ENCODE measurements at places on chromosomes 13 and 19. TPM values are rescaled to one million over a fixed set of nuclear protein-coding genes. Genes with fewer than 3 reads are reported as not detected.
A peak's percentile ranks its signal among the peaks of the same experiment; 100 is the strongest.

- DNase-seq: peak; percentile 63
Measured at GRCh38 chr19:31448221-31448657, 99.0 kb upstream of the TSHZ3 start.

Gene ZNF439
- total RNA-seq: not detected

Gene MISP
- total RNA-seq: 0.13 TPM

Gene ZSCAN1
- not detected for total RNA-seq

DNA sequence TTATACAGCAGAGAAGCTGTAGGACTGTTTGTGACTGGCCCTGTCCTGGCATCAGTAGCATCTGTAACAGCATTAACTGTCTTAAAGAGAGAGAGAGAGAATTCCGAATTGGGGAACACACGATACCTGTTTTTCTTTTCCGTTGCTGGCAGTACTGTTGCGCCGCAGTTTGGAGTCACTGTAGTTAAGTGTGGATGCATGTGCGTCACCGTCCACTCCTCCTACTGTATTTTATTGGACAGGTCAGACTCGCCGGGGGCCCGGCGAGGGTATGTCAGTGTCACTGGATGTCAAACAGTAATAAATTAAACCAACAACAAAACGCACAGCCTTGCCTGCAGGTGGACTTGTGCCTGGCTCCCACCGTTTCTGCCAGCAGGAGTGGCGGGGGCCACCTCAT is 27.3 kb upstream of the LDLR start:
- DNase-seq: no peak

DNA sequence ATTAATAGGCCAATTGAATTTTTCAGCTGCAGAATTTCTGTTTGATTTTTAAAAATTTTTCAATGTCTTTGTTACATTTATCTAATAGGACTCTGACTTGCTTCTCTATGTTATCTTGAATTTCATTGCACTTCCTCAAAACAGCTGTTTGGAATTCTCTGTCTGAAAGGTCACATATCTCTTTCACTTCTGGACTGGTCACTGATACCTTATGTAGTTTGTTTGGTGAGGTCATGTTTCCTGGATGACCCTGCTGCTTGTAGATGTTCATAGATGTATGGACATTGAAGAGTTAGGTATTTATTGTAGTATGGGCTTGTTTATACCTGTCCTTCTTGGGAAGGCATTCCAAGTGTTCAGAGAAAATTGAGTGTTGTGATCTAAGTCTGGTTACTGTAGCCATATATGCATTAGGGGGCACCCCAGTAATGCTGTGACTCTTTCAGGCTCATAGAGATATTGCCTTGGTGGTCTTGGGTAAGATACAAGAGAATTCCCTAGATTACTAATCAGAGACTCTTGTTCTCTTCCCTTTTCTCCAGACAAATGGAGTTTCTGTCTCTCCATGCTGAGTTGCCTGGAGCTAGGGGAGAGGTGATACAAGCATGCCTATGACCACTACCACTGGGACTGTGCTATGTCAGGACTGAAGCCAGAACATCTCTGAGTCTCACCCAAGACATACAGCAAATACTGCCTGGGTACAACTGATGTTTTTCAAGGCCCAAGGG is 27.8 kb downstream of the RFC3 start:
- no peak for DNase-seq

DNA sequence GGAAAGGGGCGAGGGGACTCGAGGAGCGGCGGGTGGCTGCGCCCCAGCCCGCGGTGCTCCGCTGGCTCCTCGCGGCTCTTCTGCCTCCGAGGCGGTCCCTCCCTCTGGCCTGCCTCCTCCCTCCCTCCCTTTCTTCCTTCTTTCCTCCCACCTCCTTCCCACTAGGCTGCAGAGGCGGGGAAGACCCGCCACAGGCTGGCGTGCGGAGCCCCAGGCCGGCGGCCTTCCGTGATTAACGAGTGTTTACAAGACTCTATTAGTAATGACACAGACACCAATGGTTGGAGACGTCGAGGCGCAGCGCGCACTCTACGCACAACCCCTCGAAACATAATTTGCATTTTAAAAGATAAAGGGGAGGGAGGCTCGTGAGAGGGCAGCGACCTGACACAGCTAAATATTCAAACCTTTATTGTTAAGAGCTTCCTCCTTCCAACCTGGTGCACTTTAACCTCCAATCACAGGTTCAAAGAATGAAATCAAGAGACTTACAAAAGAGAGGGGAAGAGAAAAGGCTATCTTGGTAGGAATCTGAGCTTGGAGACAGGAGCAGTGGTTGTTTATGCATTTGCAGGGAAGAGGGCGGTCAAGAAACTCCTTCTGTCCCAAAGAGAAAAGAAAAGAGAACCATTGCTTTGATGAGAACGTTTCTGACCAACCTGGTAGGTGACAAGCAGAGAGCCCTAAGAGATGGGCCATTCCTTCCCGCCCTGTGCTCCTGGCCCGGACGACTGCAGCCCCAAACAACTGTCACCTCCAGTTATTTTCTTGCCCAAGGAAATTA is at the start of gene CDX2:
Gene CDX2 (minus strand): TSS at position 234 of the 784 bp plus-strand sequence. CDS start 309 bp downstream, outside the sequence.
- no peak for DNase-seq

GRCh38 chr19:27774827-27775226 is 1438.1 kb downstream of the UQCRFS1 start:
- peak; percentile 35 for DNase-seq

DNA sequence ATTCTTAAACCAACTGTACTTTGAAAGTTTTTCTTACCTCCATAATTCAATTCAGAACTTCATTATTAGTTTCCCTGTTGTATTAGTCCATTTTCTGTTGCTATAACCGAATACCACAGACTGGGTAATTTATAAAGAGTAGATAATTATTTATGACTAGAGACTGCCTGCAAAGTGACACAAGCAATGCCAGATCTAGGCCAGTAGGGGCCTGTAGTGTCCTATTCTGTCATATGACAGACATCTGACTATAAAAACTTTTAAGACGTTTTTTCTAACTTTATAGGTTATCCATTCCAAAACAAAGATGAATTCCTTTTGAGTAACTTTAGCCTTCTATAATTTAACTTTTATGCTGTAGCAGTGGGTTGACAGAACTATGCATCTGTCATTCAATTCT is 2783.8 kb downstream of the PCDH9 start:
- no peak for DNase-seq

- no peak for DNase-seq
Measured at GRCh38 chr13:22569811-22570210, 611.0 kb upstream of the SGCG start.

DNA sequence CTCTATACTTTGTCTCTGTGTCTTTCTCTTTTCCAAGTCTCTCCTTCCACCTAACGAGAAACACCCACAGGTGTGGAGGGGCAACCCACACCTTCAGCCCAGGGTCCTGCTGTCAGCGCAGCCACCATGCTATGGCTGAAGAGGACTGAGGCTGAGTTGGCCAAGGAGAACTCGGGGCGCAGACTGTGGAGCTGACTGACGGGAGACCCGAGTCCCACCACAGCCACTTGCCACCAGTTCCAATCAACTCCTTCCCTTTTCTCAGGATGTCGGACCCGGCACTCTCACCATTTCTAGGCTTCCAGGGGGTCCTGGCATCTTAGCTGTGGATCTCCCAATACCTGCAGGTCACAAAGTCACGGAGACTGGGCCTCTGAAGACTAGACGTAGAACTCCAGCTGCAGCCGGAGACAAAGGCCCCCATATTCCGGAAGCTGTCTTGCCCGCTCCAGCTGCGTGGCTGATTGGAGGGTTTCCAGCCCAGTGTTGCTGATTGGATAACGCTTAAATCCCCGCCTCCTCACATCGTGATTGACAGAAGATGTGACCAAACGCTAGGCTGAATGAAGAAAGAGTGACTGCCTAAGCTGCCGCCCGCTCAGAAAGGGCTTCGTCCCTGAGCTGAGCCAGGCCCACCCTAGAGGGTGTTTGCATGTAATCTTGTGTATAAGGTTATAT is 63.6 kb downstream of the ZNF429 start:
- no peak for DNase-seq

- DNase-seq: no peak
Measured at GRCh38 chr13:76773448-76774094, 112.6 kb downstream of the KCTD12 start.

Gene NCAN
- total RNA-seq: 0.03 TPM

DNA sequence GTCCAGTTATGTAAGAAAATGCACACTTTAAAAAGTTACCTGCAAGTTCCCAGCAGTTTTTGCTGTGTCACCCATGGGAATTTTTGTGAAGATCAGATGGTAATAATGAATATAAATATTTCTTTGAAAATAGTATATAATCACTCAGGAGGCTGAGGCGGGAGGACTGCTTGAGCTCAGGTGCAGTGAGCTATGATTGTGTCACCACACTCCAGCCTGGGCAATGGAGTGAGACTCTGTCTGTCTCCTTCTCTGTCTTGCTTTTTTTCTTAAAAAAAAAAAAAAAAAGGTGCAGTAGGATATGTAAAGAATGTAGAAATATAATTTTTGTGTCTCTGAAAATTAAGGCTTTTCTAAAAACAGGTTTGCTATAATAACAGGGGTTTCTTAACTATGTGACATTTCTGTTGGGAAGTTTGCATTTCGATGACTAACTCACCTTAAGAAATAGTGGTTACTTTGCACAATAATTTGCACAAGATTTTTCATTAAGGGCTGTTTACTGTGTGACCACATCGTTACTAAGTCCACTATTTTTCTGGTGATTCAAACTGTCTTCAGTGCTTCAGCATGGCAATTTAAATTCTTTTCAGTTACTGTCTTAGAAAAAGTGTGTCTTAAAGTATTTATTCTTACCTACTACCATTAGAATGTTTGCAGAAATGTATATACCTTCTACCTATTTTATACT is 37.3 kb downstream of the DNAJC3 start:
- DNase-seq: peak; percentile 74

Gene KCNC3
- total RNA-seq: not detected

- DNase-seq: no peak
Measured at GRCh38 chr13:22081430-22081829, 410.6 kb downstream of the FGF9 start.

DNA sequence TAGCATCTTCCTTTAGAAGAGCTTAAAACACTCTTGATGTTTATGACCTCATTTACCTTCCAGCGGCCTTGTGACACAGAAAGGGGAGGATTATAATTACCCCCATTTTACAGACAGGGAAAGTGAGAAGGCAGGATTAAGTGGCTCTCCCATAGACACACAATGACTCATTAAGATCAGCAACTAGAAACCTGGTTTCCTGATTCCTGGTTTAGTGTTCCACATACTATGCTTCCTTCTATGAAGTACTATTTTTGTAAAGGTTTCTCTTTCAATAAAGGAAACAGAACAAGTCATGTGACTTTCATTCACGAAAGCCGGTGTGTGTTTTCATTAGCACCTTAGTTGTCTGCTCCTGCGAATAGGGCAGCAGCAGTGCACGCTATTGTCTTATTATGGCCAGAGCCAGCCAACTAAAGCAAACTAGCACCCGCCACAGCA is 8.3 kb downstream of the IRS2 start:
- DNase-seq: peak; percentile 48

Gene NEK5
- not detected for total RNA-seq

- DNase-seq: no peak
Measured at GRCh38 chr19:49344505-49345423, 9.6 kb downstream of the CD37 start.

Gene PTPRH
- total RNA-seq: 0.39 TPM

Data from HT1080 (cell line).